Stimulated activated CD4-positive, alpha-beta T cell treated with anti-CD3 and anti-CD28 coated beads, Interleukin-15, amount 100 ng/mL, for 1 hour (primary cell): ENCODE measurements at places on chromosomes 2 and 18.

GRCh38 chr2:53317861-53318260 lies 449.7 kb upstream of the CHAC2 start:
- no peak for DNase-seq

- no peak for DNase-seq
These were observed 15.0 kb upstream of the CPS1 start for GRCh38 chr2:210541290-210541902.

DNA sequence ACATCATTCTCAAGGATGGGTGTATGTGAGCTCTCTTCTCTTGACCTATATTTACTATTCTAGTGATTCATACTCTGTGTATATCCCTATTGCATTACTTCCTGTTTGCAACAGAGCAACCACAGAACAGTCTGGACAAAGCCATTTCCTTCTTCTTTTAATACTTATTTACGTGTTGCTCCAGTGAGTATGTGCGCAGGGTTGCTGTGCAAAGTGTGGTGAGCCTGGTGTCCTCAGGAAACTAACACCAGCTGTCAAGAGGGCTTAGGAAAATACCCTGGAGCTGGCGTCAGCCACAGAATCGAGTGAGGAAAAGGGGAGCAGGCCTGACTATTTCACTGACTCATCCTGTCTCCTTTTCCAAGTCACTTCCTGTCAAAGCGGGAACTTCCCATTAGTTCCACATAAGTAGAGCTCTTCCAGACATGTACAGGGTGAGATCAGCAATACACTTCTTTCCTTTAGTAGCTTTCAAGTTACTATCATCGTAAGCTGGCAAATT lies 214.1 kb upstream of the COPS8 start:
- no peak for DNase-seq

DNA sequence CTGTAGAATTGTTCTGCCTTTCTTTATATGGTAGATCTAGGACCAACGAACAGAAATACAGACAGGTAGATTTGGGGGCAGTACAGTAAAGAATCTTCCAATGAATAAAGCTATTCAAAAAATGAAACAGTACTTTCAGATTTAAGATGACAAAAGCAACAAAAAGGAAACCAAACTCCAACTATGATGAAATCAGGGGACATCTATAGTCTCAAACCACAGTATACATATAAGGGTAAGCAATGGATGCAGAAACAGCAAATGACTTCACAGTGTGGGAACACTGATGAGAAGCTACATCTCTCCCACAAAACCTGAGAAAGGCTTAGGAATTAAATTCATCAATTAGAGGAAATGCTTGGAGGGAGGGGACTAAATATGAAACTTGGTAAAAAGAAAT lies 202.5 kb downstream of the CTNNA2 start:
- no peak for DNase-seq

DNA sequence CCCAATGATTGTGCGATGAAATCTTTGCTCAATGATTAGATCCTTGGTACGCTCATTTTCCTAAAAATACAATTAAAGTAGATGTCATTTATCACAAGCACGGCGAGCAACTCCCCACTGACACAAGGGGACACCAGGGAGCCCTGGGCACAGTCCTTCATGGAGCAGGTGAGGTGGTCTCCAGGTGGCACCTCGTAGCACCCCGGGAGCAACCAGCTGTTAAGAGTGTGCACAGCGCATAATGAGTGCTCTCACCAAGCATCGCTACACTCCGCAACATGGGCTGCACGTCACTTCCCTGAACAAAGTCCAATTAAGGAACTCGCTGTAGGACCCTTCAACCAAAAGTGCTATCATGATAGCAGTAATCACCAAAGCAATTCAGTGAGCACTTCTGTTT lies 59.8 kb downstream of the ANO7 start:
- no peak for DNase-seq

DNA sequence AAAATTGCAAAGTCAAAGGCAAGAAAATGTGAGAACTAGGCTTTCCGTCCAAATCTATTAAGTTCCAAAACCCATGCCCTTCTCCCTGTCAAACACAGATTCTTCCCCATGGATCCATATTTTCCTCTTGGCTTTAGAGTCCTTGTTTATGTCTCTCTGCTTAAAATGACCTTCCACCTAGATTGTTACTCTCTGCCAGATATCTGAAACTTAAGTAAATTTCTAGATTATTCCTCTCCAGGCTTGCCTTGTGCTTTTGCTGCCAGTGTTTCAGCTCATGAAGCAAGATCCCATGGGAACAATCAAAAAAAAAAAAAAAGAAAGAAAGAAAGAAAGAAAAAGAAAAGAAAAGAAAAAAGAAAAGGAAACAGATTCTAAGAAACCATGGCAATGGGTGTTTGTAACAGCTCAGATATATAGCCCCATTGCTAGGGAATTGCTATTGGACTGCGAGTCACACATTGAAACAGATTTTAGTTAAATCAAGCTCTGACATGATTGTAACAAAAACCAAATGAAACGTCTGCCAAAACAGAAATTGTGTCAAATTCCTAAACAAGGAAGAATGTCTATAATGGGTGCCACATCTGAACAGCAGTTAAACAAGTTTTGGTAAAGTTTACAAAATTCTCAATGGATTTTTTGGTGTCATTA lies 660.7 kb upstream of the CNTNAP5 start:
- no peak for DNase-seq

- no peak for DNase-seq
These were observed 1696.3 kb upstream of the TMEFF2 start for GRCh38 chr2:193891023-193891422.

DNA sequence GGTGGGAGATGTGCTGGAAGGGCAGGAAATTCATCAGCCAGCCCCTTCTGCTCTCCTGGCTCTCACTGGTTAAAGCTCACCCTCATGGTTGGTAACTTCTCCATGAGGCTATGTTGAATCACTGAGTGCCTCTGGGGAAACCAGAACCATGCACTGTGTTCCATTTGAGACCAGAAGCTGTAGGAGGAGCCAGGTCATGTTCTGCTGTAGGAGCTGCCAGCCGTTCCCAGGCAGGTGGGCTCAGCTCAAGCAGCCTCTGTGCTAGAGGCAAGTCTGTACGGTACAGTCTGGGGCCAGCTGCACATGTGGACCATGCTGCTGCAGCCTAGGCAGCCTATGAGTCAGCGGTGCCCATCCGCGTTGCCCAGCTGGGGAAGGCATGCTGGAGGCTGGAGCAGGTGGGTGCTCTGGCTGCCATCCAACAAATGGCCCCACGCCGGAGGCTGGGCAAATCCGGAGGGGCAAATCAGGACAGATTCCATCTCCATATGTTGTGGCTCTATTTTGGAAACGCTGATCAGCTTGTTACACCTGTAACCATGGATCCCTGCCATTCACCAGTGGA lies 22.0 kb upstream of the KCNF1 start:
- DNase-seq, result no peak

GRCh38 chr18:79396431-79397246 lies 909 bp downstream of the NFATC1 start:
- no peak for DNase-seq

- DNase-seq, result no peak
These were observed 76.2 kb downstream of the TPO start for GRCh38 chr2:1489486-1489885.

- DNase-seq, result no peak
These were observed 617.4 kb downstream of the BCL11A start for GRCh38 chr2:59936048-59936447.

- DNase-seq, result no peak
These were observed 207.7 kb downstream of the BCL2 start for GRCh38 chr18:63111671-63112402.

- no peak for DNase-seq
These were observed 339.0 kb downstream of the SATB2 start for GRCh38 chr2:199118673-199119112.

GRCh38 chr2:50754514-50754913 lies 277.4 kb downstream of the NRXN1 start:
- DNase-seq, result no peak

DNA sequence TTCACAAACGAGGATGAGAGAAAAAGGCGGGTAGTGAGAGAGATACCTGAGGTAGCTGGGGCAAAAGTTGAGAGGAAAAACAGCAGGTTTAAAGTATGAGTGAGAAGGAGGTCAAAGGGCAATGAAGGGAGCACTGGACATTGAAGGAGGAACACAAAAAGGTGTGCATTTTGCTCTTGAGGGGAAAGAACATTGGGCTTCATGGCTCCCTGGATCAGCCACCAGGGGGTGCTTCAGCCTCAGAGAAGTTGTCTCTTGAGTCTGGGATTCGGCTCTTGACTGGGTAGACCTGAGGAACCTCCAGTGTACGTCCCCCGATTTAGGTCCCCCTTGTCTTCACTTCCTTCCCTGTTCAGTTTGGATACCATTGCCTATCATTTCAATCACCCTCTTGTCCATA lies 128.5 kb downstream of the RAPGEF4 start:
- DNase-seq, result peak; percentile 10

- DNase-seq, result no peak
These were observed 61.9 kb upstream of the PXDN start for GRCh38 chr2:1806254-1806653.

GRCh38 chr2:151200844-151201243 lies 60.8 kb downstream of the RBM43 start:
- DNase-seq, result no peak

DNA sequence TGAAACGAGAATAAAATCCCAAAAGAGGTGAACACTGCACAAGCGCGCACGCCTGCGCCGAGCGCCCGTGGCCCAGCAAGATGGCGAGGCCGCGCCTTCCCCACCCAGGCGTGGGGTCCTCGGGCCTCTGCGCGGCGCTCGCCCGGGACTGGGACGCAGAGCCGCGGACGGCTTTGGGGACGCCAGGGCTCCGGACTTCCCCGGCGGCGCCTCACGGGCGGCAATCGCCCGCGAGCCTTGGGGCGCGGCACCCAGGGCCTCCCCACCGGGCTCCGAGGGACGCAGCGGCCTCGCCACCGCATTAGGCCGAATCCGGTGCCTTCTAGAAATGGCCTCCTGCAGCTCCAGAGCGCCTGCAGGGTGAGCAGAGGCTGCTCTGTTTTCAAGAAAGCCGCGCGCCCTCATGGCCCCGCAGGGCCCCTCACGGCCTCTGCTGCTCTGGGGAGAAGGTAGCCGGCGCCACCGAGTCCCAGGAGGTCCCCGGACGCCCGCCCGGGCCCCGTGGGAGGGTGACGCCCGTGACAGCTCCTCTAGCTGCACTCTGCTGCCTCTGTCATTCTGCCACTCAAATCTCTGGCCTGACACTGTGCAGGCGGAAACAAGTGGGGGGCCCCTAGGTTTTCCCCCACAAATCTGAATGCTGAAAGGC lies 35.9 kb upstream of the POMC start:
- DNase-seq, result no peak

DNA sequence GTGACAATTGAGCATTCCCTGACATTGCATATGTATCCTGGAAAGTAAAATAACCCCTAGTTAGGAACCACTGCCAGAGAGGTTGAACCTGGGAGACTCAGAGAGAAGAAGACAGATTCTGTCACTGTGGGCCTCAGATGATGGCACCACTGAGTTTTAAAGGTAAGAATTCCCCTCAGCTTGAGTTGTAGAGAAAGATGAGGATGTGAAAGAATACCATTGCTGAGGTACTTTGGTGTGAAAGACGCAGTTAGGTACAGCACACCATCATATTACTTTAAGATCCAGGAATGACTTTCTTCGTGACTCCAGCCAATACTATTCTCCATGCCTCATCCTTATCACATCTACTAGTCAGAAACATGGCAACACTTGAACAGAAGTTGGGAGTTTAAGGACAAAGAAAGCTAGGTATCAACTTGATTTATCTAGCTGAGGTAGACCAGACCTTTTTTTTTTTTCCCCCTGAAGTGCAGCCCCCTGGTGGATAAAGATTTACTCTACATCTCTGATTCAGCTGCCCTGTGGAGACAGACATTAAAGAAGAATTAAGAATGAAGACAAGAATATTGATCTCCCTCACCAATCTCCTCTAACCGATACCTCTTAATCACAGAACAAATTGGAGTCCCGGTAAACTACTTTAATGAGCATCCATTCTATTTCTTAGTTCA lies 630.5 kb upstream of the FANCL start:
- DNase-seq, result no peak

DNA sequence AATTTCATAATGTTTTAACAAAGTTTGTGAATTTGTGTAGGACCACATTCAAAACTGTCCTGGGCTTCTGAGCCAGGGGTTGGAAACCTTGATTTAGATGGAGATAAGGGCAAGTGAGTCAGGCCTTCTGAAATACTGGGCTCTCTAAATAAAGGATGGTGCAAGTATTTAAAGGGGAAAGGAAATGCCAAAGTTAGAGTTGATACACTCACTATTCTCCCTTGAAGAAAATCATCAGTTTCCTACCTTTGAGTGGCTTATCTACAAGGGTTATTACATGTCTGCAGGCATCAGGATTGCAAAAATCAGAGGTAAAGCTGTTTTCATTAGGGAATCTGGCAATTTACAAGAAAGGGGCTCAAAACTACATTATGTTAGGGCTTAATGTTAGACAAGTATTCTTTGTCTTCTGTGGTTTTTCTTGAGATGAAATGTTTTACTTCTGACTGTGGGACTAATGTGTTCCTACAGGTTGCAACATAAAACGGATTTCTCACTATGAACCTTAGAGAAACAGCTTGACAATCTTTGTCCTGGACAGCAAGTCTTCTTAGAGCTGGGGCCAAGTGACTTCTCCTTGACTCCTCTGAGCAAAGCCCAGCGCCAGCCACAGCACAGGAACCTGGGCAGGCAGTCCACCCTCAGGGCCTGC lies 31.1 kb downstream of the RNU4ATAC start:
- DNase-seq, result no peak

GRCh38 chr18:69898241-69898861 lies 49.3 kb downstream of the CD226 start:
- no peak for DNase-seq

DNA sequence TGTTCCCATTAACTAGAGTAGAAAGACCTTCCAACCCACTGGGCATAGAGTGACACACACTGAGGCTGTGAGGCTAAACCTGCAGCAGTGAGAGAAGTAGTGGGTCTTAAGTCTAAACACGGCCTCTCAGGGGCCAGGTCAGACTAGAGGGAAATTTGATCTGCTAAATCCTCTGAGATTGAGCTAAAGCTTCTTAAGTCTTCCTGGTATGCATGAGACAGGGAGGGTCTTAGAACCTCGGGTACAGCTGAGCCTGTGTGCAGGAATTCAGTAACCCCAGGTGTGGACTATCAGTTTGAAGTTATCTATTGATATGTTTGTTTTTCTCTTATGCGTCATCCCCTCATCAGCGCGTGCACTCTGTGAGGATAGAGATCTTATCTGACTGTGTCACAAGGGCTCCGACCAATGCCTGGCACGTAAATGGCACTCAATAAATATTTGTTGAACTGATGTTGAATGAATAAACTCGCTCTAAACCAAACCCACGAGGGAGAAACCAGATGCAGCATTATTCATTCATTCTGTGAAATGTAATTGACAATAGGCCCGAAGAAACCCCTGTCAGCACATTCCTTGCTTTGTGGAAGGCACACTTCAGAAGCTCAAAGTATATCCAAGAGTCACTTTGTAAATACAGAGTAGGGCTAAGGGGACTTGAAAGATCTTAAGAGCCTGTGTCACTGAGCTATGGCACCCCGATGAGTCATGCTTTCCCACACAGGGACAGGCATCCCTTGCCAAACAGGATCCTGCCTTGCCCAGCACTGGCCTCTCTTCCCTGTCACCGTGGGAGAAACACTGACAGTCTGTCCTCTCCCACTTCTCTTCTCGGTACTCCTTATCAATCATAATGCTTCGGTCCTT lies 21.7 kb upstream of the RAB10 start:
- DNase-seq, result no peak

GRCh38 chr18:9673296-9674251 lies 34.5 kb upstream of the RAB31 start:
- no peak for DNase-seq
